ENCODE measurements at places on chromosomes 1 and 21.

DNA sequence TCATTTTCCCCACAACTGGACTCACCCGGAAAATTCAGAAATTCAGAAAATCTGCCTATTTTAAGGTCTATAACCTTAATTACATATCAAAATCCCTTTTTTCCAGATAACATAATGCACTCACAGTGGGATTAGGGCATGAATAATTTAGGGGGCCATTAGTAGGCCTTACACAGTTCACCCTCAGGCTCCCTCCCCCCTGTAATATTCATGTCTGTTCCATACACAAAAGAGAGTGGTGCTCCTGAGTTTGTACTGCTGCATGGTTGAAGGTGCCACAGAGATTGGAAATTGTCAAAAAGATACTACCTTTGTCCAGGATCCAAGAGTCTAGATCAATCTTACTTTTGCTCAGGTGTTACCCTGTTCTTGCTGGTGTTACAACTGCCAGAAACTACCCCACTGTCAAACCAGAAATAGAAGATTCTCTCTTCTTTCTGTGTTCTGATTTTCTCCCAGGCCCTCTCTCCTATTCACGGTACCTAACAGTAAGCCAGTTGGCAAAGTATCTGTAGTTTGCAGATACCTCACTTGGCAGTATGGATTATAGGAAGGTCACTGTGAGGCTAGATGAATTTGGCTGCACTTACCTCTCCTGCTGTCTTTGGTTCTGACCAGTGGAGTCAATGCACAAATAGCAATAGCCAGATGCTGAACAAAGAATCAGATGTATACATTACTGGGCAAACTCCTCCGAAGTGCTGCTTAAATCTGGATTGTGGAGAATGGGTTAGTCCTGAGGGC lies 53.2 kb downstream of the C1orf198 start:
- no peak for DNase-seq

DNA sequence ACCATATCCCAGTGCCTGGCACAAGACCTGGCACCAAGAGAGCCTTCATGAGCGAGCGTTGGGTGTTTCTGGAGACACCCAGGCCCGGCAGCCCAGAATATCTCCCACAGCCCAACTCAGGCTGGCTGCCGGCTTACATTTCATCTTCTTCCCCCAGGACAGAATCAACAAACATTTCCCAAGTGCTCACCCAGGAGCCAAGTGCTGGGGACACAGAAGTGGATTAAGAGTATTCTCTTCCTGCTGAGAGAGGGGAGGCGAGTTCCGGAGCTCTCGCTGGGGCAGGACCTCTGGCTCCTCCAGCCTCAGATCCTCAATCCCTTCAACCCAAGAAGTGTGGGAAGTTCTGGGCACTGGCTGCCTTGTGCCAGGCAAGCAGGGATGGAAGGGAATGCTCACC lies 23.6 kb downstream of the IFFO2 start:
- no peak for DNase-seq

- DNase-seq, result no peak
These were observed 95.8 kb downstream of the VWA5B1 start for GRCh38 chr1:20386323-20387081.

DNA sequence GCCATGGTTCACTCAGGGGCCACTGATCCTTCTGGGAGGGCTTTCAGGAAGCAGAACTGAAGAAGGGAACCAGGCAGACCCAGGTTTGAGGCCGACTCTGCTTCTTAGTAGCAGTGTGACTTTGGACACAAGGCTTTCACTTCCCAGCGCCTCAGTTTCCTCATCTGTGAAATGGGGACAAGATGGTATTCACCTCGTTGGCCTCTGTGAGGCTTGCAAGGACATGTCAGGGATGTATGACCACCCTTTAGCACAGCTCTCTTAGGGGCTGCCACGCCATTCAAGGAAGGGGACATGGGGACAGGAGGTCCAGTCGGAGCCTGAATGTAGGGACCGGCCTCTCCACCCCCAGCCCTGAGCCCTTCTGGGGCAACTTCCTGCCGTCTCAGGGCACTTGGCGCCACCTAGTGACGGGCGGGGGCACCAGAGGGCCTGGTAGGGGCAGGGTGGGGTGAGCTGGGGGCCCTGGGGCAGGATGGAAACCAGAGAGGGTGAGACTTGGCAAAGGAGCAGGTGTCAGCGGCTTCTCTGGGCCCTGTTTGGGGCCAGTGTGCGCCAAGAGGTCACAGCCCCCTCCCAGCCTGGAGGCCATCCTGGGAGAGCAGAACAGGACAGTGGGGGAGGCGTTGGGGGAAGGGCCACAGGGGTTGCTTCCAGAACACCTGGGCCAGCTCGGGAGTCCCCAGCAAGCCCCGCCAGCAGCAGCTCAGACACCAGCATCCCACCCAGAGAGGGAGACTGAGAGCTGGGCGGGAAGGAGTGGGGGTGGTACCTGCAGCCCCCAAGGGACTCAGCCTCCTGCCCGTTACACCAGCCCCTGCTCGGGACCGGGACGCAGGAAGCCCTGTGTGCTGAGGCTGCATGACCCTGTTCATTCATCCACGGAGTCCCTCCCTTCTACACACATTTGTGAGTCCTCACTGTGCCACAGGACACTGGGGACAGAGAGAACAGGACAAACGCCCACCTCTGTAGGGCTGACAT lies 102.5 kb upstream of the TARDBP start:
- DNase-seq, result peak; percentile 64

DNA sequence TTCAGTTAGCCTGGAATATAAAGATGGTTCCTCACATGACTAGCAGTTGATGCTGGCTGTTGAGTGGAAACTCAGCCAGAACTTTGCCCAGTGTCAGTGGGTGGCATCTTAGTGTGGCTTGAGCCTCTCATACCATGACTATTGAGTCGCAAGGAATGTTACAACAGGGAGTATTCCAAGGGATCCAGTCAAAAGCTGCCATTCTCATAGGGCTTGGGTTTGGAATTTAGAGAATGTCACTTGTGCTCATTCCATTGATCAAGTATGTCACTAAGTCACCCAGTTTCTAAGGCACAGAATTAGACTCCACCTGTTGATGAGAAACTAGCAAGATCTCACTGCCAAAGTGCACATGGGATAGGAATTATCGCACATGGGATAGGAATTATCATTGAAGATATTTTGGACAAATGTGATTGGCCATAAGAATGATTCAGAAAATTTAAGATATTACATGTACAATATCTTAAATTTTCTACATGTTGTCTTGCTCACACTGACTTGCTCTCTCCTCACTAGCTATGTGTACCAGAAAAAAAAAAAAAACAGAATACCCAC lies 1290.7 kb upstream of the ADGRL2 start:
- no peak for DNase-seq

DNA sequence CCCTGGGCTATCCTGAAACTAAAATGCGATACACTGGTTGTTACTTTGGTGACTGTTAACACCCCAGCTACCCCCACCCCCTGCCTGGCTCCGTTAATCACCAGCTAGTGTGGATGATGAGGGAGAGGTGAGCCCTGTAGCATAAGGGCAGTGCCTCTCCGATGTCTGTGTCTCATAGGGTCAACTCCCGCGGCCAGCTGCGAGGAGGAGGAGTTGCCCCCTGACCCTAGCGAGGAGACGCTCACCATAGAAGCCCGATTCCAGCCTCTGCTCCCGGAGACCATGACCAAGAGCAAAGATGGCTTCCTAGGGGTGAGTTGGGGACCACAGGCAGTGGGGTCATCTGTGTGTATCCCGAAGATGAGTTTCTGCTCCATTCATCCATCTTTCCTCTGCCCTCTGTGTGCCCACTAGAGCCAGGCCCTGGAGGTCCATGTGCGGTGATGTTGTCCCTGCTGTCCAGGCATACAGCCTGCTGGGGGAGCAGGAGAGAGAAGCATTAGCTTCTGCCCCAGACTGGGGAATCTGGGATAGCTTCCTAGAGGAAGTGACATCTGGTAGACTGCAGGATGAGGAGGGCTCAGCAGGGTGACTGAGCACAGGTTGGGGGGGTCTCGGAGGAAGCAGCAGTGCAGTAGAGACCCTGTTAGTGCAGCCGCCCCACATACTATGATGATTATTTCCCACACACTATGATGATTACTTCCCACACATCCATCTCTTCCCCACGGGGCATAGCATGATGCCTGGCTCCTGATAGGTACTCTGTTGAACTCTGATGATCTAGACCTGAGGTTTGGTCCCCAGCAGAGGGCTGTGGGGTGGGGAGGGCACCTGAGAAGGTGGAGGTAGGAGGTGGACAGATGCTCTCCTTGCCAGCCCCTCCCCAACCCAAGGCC lies 5.2 kb downstream of the SELENON start:
- no peak for DNase-seq

DNA sequence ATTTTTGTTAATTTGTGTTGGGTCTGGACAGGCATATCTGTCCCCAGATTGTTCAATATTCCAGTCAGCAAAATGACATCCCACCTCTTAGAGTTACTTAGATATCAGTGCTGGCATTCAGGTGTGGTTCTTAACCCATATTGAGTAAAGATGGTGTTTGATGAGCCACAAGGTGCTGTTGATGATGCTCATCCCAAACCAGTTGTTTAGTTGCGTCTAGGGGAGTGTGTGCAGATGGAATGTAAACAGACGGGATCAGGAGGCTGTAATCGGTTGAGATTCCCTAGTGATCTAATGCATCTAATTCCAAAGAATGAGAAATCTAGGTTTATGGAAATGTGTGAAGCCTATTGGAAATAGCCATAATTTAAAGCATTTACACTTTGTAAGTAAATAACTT lies 1.1 kb downstream of the HOOK1 start:
- no peak for DNase-seq

GRCh38 chr1:161179698-161180097 lies 2.4 kb upstream of the B4GALT3 start:
- no peak for DNase-seq

DNA sequence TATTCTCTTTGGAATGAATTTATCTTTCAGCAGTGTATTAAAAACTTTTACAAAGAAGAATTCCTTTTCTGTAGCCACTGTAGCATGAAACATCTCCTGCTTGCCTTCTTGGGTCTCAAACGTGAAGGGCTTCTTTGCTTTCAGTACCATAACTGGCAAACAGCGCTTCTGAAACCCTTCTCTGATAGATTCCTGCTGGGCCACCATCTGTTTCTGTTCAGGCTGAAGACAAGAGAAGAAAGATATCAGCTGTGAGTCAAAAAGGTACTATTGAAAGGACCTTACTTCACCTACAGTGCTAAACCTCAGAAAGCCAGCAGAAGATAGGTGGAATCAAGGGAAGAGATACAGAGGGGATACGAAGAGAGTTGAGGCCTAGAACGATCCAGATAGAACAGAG lies 10.5 kb downstream of the AIM2 start:
- no peak for DNase-seq

GRCh38 chr1:247435030-247435758 lies 19.2 kb downstream of the NLRP3 start:
- no peak for DNase-seq

- DNase-seq, result no peak
These were observed 1152.2 kb upstream of the ADGRL4 start for GRCh38 chr1:80158771-80159170.

- DNase-seq, result no peak
These were observed 1017.9 kb downstream of the ADGRL2 start for GRCh38 chr1:82818586-82818985.

DNA sequence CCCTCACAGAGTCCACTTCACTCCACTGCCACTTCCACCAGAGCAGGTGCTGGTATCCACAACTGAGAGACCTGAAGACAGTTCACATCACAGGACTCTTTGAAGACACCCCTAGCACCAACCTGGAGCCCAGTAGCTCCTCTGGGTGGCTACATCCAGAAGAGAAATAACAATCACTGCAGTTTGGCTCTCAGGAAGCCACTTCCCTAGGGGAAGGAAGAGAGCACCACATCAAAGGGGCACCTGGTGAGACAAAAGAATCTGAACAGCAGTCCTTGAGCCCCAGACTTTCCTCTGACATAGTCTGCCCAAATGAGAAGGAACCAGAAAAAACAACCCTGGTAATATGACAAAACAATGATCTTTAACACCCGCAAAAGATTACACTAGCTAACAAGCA lies 113.2 kb downstream of the TENT5C start:
- DNase-seq, result no peak

DNA sequence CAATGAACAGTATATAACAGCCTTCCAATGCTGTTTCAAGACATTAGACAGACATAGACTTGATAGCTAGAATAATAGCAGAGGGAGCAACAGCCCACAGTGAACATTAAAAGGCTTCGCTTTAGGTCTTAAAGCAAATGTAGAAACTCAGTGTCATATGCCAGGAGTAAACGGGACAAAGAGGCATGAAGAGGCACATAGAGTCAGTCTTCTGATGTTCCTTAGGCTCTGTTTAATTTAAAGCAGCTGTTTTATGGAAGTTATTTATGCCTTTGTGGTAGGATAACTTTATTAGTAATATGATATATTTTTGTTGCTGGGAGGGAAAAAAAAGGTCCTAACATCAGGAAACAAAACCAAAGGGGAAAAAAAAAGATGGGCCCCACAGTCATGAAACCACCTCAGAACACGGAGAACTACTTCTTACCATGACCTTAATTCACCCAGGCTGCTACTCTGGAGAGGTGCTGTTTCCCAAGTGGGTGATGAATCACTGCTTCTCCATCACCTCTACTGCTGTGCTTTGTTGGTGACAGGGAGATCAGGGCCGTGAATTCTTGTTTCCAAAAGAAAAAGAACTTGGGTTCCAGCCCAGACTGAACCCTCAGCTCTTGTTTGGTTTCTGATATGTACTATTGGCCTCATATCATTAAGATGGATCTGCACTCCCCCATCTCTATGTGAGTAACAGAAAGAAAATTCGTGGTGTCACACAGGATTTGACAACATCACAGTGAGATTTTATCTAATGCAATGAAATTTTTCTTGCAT lies 616.9 kb downstream of the KIF26B start:
- no peak for DNase-seq

DNA sequence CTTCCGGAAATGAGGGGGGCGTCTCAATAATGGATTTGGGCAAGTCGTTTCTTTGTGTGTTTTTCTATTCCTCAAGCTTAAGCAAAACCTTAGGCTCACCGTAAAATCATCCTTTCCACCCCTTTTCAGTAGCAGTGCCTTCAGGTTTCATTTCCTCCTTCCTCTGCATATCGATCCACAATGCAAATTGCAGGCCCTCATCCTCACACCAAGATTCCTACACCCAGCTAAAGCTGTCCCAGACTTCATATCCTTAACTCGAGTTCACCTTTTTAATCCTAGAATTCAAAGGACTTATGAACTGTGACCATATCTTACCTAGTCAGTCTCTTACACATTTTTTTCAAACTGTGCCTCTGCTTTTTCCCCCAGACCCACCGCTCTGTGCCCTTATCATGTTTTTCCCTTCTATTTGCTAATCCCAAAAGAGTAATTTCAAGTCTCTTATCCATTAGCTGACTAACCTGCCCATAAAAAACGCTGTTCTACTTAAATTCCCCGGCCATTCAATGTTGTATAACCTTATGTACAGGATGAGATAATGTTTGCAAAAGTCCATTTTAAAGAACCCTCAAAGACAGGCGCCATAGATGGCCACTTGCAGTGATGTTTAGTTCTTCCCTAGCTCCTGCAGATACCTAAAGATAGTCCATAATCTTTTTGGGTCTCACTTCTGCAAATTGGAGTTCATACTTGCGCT lies 1.5 kb downstream of the AKIRIN1 start:
- no peak for DNase-seq

- DNase-seq, result no peak
These were observed 7.7 kb upstream of the ZNF669 start for GRCh38 chr1:247111700-247112478.

GRCh38 chr1:3156936-3157335 lies 87.9 kb downstream of the PRDM16 start:
- DNase-seq, result no peak

Measured in CD4-positive, alpha-beta T cell treated with Interferon gamma for 1 hour (primary cell).